Adrenal gland (tissue), 19 donors: ENCODE measurements at places on chromosomes 4 and X. TPM values are rescaled to one million over a fixed set of nuclear protein-coding genes. Genes with fewer than 3 reads are reported as not detected.

TRIM60 gene
- not detected for polyA plus RNA-seq

HOPX gene
- 79.5 TPM for polyA plus RNA-seq

ARX gene
- polyA plus RNA-seq, result not detected

KLKB1 gene
- polyA plus RNA-seq, result 5.9 TPM

MAGEB1 gene
- polyA plus RNA-seq, result not detected

RADX gene
- polyA plus RNA-seq, result 39.9 TPM

LANCL3 gene
- 0.20 TPM for polyA plus RNA-seq

RAI2 gene
- 13.3 TPM for polyA plus RNA-seq

SMIM31 gene
- polyA plus RNA-seq, result not detected
